ENCODE measurements at places on chromosomes 16 and 17.
A peak's percentile ranks its signal among the peaks of the same experiment; 100 is the strongest.

GRCh38 chr16:3625911-3626732 is 14.7 kb upstream of the SLX4 start:
- DNase-seq = no peak

- no peak for DNase-seq
Observed at GRCh38 chr17:45852535-45853297, 8.0 kb downstream of the SPPL2C start.

DNA sequence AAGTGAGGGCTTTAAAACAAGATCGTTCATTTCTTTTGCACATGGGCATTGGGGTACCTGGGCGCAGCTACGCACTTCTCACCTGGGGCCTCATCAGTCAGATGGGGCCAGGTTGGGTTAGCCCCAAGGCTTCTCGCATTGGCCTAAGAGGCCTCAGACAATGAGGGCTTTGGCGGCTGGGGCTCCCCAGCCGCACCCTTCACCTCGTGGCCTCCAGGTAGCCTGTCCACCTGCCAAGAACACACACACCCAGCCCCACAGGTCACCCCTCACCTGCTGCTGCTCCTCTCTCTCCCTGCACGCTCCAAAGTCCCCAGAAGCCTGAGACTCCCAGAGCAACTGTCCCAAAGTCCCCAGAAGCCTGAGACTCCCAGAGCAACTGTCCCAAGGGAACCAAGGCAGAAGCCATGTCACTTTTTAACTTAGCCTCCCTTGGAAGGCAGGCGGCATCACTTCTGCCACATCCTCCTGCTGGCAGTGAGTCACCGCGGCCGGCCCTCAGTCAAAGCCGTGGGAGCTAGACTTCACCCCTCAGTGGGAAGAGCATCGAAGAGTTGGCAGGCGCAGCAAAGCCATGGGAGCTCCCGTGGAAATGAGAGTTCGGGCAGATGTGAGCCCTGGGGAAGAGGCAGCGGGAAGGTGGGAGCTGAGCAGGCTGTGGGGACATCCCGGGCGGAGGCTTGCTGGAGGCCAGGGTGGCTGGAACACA is 78.9 kb upstream of the PLCG2 start:
- no peak for DNase-seq

- DNase-seq = no peak
Observed at GRCh38 chr17:72692676-72693075, 399.8 kb downstream of the SLC39A11 start.

- no peak for DNase-seq
Observed at GRCh38 chr17:41799366-41799765, 12.4 kb downstream of the P3H4 start.

DNA sequence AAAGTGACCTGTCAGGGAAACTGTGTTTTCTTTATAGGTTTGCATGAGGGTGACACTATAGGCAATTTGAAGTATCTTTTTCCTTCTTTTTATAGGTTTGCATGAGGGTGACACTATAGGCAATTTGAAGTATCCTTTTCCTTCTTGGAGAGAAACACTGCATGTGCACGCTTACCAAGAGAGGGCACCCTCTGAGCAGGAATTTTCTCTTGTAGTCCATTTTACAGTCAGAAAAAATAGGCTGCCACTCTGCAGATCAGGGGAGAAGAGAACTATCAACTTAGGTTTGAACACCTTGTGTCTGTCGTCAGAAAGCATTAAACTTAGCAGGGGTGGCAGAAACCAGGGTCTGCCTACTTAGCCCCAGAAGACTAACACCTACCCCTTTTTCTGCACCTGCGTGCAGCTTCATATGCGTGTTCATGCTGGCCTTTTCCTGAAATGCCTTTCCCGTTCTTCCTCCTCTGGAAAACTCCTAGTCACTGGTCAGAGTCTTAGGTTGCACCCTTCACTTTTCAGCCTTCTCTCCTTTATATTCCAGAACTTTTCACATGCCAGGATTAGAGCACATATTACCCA is 16.4 kb upstream of the SMIM36 start:
- DNase-seq = no peak

GRCh38 chr17:71975331-71975801 is 145.5 kb upstream of the SOX9 start:
- DNase-seq = no peak

DNA sequence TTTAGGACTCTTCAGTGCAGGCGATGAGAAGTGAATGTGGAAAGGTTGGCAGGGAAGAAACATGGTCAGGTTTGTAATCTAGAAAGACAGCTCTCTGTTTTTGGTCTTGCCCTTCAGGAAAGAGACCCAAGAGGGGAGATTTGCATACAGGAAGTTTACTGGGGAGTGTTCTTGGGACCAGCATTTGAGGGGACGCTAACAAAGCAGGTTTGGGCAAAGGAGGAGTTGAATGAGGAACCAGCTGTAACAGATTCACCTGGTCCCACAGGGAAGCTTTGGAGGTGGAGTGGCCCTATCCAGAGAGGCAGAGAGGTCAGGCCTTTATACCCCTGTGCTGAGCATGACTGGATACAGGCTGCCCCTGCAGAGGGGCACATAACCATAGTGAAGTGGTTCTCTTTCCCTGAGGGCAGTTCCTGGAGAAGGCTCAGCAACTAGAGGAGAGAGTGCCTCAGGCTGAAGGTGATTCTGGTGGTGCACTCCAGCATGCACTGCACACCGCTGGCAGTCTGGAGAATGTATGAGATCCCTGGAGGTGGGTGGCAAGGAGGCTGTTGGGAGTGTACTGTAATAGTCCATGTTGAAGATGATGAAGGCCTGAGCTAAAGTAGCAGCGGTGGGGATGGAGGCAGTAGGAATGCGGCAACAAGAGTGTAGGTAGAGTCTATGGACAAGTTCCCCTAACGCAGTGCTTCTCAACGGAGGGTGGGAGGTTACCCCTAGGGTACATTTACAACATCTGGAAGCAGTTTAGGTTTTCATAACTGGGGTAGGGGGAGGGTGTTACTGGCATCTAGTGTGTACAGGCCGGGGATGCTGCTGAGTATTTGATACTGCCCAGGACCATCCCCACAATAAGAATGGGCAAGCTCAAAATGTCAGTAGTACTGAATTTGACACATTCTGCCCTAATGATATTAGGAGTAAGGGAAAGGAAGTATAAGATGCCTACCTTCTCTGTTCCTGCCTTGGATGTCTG is 37.2 kb downstream of the MAP2K6 start:
- DNase-seq = no peak

DNA sequence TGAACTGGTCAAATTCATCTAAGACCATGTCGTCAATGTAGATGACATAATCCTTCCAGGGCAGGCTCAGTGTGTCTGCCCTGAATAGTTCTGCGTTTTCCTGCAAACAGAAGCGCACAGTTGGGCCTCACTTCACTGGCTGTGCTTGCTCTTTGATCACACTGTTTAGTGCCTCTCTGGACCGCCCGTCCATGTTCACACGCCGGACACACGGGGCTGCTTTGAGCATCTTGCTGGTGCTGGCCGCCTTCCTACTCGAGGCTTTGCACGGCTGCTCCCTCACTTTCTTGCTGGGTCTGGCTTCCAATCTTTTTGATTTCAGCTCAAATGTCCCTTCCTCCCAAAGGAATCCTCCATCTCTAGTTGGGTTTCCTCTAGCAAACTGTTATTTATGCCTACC is 37.4 kb downstream of the DNAH17 start:
- DNase-seq = no peak

DNA sequence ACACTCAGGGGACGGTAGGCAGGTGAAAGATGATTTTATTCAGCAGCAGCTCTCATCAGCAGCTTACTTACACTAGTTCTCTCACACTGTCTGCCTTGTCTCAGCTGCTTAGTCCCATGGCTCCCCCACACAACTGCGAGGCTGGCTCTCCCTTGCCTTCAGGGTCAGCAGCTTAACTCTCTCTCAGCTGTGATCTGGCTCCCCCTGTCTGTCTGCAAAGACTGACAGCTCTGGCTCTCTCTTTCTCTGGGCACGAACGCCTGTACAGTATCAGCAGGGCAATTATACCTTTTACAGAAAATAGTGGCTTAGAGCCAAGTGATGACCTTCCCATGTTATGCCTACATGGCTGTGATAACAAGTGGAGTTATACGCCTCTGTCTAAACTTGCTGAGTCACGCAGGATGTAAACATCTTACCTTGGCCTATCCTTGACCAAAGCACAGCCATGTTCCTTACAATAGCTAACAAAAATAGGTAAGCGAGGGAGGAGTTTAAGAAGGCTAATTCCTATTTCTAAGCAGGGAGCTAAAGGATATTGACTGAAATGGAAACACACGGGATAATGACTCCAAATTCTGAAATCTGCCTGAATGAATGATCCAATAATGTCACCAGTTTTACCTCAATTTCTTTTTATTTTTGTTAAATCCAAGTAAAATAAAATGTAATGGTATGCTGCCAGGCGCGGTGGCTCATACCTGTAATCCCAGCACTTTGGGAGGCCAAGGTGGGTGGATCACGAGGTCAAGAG is 1.1 kb upstream of the NDUFAB1 start:
- no peak for DNase-seq

- DNase-seq = no peak
Observed at GRCh38 chr16:86199182-86199581, 300.2 kb downstream of the IRF8 start.

GRCh38 chr17:61555127-61555566 is 35.9 kb downstream of the NACA2 start:
- no peak for DNase-seq

DNA sequence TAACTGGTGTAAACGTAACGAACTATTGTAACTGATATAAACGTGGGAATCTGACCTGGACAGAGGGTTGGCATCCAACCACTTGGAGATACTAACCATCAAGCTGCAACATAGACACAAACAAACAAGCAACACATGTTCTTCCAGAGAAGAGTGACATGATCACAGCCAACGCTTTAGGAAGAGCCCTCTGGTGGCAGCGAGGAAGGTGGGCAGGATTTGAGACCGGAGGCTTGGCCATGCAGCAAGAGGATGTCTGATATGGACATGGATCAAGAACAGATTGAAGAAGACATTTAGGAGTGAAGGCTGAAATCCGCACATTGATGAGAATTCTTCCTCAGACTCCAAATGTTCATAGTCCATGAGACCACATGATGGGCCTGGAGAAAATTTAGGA is 40.3 kb upstream of the TNRC6A start:
- no peak for DNase-seq

GRCh38 chr17:78993981-78994671 is 14.4 kb upstream of the LGALS3BP start:
- DNase-seq = no peak

- DNase-seq = no peak
Observed at GRCh38 chr17:75602644-75603043, 15.0 kb downstream of the MYO15B start.

DNA sequence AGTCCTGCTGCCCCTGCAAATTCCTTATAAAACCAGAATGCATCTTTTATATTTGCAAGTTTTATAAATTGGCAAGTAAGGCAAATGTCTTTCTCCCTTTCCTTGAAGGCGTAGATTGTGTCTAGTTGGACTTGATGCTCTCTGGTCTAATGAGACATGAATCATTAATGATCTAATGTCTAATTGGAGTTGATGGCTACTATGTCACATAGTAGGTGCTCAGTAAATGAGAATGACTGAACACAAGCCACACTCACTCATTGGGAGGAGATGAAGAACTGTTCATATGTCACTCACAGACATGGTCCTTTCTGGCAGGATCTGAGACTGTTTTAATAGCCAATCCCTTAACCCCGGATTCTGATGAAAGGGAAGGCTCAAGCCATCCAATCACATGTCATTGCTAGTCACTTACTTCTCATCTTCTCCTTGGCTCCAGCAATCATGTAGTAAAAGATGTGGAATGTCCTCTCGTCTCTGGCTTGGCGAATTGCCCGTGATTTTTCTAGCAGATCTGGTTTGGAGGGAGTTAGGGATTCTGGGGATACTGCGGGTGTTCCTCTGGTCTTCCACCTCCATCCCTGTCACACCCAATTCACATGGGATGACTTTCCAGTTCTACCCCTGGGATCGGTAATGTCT is 81.0 kb downstream of the MYH11 start:
- no peak for DNase-seq

GRCh38 chr17:37274461-37274860 is 101.3 kb upstream of the C17orf78 start:
- DNase-seq = no peak

GRCh38 chr16:71883168-71883848 is 674 bp downstream of the ZNF821 start:
- DNase-seq = no peak

- no peak for DNase-seq
Observed at GRCh38 chr17:62745806-62746205, 62.3 kb downstream of the MARCHF10 start.

- no peak for DNase-seq
Observed at GRCh38 chr16:69338557-69339288, 641 bp downstream of the COG8 start.

GRCh38 chr17:78123258-78123929 is 5.2 kb downstream of the TMC6 start:
- no peak for DNase-seq

DNA sequence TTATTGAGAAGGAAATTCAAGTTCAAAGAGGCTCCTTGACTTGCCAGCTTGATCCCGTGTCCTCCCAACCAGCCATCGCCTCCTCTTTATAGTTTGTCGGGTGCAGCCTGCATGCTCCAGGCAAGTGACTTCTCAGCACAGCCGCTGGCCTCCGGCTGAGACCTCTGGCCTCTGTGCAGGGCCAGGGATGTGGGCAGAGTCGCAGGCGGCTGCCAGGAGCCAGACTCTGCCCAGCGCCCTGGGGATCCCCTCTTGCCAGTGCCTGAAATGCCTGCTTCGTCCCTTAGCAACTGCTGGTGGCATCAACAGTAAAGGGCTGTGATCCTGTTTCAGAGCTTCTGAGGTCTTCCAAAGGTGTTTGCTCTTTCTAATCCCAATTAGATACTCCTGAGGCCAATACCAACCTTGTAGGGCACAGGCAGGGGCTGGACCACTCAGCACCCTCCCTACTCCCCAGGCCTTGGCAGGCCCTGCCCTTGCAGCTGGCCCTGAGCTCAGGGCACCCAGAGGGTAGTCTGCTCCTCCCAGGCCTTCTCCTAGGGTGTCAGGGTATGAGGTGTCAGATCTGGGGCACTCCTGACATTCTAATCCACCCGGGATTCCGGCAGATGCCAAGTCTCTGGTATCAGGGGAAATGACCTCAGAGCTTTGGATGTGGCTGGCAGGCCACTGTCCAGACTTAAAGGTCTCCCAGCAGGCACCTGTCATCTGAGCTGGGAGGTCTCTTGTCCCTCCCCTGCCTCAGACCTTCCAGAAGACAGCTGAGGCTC is 68.0 kb upstream of the SIAH1 start:
- no peak for DNase-seq

- DNase-seq = no peak
Observed at GRCh38 chr16:760545-761343, at the start of gene MSLN. MSLN (plus strand) TSS chr16:760734; CDS start chr16:762681, 1,947 bp downstream.

GRCh38 chr17:55484575-55484974 is 26.7 kb downstream of the SMIM36 start:
- DNase-seq = no peak

DNA sequence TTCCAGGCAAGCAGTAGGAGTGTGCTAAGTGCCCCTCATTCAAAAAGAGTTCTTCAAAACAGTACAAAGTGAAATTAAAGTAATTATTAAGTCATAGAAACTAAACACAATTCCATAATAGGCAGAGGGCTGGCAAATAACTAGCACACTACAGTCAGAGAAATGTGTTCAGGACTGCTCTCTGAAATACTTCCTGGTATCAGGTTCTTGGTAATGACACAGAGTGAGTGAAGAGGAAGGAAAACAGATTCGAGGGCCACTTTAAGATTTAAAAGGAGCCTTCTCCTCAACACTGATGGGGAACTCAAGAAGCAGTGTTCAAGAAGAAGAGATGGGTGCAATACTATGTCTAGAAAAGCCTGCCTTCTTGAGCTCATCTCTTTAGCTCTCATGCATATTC is 139.2 kb downstream of the TOX3 start:
- DNase-seq = peak; percentile 7
